T-helper 2 cell (primary cell): ENCODE measurements at places on chromosomes 11 and 22.

GRCh38 chr11:66880496-66881450, 23.9 kb downstream of the LRFN4 start:
- no peak for DNase-seq

DNA sequence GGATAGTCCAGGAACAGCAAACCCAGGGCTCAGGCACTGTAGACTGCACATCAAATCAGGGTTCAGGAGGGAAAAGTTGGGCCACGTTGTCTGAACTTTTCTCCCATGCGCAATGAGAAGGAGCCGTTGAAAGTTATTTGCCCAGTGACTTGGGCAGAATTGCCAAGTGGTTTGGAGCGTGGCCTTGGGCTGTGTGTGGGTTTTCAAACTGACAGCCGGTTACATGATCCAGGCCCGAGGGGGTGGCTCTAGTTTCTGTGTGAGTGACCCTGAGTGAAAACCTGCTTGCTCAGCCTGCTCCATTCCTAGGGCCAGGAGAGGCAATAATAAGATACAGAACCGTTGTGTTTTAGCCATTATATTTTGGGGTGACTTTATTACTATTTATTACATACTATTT, 20.3 kb downstream of the MB start:
- DNase-seq = no peak

DNA sequence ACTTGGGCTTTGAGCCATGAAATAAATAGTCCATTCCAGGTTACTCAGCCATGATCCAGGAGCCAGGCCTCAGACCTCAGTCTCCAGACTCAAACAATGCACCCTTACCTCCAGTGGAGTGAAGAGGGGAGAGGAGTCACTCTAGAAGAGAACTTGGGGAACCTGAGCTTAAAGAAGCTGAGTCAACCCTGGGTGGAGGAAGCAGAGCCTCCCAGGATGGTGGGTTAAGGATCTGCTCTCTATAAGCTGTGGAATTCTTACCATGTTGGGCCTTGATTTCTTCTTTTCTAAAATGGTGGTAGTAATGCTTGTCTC, 113.2 kb downstream of the NECTIN1 start:
- no peak for DNase-seq

GRCh38 chr11:12410006-12410728, 32.8 kb downstream of the PARVA start:
- no peak for DNase-seq

- DNase-seq = no peak
Observed at GRCh38 chr11:120261321-120261720, 21.4 kb downstream of the POU2F3 start.

DNA sequence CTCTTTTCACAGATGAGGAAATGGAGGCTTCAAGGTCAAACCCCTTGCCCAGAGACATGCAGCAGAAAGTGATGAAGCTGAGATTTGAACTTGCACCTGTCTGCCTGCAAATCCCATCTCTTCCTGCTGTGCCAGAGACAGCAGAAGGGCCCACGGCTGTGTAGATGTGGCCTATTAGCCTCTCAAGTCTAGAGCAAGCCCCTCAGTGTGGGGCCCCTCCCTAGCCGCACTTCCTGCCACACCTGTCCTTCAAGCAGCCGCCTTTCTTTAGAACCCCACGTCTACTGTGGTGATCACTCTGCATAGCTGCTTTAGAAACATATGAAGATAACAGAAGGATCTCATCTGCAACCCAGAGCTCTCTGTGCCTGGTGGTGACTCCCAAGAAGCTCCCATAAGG, 41.2 kb upstream of the JAM3 start:
- no peak for DNase-seq

DNA sequence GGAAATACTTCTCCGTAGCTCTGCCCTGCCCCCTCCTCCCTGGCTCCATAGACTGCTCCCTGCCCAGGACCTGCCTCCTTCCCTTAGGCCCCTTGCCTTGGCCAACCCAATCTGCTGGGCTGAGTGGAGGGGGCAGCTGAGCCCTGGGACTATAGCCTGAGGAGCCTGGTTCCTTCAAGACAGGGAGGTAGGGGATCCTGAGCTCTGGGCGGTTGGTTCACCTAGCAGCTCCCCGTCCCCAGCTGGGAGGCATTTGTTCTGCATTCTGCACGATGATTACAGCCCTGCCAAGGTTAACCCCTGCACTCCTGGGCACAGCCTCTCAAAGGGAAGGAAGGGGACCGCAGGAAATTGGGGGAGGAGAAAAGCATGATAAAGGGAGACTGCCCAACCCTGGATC, 3.6 kb upstream of the CDC42EP1 start:
- DNase-seq = no peak

DNA sequence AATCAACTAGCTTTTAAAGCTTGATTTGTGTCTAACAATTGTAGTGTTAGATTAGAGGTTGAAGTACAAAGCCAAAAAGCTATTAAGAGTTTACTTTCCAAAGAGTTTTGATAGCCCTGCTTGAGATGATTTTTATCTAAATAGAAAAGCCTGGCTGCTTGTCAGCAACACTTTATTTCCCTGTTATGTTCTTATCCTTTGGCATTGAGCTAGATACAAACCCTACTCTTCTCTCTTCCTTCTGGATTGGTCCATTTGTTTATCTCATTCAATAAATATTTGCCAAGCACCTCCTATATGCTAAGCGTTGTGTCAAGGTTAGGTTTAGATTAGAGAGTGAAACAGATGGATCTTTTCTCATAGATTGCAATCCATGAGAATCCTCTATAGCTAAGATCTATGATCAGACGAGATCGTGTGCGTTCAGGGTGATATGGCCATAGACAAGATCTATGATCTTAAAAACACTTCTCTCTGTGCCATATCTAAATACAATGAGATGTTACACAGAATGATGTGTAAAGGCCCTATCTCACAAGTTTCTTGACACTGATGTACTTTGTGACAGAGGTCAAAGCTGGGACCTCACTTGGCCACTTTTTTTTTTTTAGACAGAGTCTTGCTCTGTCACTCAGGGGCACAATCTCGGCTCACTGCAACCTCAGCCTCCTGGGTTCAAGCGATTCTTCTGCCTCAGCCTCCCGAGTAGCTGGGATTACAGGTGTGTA, 57.8 kb downstream of the CTNND1 start:
- no peak for DNase-seq

- DNase-seq = no peak
Observed at GRCh38 chr11:115672412-115672811, 168.2 kb upstream of the CADM1 start.

DNA sequence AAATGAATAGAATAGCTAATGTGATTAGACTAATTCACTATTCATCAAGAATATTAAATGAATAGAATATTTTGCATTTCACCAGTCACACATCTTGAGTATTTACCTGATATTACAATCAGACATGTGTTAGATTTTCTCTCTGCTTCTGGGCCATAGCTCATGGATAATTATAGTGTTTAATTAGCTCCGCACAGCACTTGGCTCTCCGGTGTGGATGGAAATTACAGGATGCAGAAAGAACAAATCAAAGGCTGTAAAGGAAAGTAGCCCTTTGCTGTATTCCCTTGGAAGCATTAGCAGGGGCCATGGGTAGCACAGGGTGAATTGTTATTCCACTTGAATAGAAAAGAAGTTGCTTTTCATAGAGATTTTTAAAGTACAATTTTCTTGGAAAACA, 320.3 kb upstream of the SORL1-AS1 start:
- no peak for DNase-seq

- peak; percentile 11 for DNase-seq
Observed at GRCh38 chr11:1260023-1260501, 37.2 kb downstream of the MUC5B start.

DNA sequence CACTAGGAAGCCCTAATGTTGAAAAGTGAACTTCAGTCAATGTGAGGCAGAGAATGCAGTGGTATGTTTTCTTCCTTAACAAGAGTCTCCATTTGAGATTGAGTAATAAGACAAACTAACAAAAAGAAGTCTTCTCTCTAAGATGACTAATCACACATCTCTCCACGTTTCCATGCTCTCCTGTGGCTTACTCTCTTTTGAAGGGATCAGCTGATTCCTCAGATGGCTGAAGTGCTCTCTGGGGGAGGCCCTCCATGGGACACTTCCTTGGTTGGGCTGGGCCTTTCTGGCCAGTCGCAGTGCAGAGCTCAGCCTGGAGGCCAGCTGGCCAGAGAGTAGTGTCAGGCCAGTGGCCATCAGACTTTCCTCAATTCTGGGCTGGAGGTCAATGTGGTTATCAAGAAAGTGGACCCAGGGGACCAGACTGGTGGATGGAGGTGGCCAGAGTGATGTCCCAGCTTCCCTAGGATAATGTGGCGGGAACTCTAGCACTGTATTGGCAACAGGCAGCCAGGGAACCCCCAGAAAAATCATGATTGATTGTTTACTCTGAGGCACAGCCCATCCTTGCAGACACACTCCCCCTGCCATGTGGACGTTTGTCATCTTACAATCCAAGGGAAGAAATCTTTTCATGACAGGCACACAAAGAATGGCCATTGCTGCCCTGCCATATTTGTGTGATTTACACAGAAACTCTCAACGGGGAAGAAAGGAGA, 14.5 kb downstream of the CSRP3 start:
- DNase-seq = no peak

GRCh38 chr11:67076202-67076601, 19.6 kb downstream of the RHOD start:
- DNase-seq = no peak

- DNase-seq = no peak
Observed at GRCh38 chr11:80414181-80415165, 973.6 kb upstream of the TENM4 start.

GRCh38 chr11:128892866-128893565, 1.9 kb downstream of the KCNJ5 start:
- no peak for DNase-seq

GRCh38 chr11:84398017-84398626, 1112.0 kb upstream of the CCDC90B start:
- DNase-seq = no peak

GRCh38 chr11:30474151-30474954, 111.8 kb downstream of the MPPED2 start:
- no peak for DNase-seq

GRCh38 chr11:66867425-66868040, 10.7 kb downstream of the LRFN4 start:
- no peak for DNase-seq

- no peak for DNase-seq
Observed at GRCh38 chr11:1158681-1159487, 1.1 kb downstream of the MUC5AC start.

GRCh38 chr11:113168354-113169342, 145.7 kb upstream of the TTC12 start:
- DNase-seq = no peak

GRCh38 chr11:119722281-119722794, 6.7 kb downstream of the NECTIN1 start:
- DNase-seq = no peak

DNA sequence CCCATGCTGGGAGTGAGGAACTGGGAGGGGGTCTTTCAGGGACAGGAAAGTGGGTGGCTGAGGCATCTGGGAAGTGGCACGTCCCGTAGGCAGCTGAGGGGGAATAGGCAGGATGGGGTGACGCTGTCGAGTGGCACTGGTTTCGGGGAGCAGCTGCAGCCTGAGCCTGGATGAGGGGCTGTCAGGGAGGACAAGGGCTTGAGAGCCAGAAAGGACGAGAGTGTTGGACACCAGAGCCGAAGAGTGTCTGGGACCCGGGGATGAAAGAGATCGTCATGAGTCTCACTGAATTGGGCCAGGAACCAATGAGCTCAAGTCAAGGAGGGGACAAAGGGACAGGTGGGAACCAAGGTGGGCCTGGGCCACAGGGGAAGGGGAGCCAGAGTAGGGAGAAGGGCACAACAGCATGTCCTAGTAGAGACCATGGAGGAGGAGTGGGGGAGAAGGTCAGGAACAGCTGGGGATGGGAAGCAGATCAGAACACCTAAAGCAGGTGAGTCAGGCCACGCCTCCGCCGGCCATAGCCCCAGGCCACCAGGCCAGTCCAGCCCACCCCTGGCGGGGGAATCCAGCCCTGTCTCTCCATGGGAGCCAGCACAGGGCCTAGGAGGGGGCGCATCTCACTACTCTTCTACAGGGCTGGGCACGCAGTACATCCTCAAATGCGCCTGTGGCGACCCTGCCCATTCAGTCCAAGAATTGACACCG, 4.2 kb downstream of the RAB3IL1 start:
- no peak for DNase-seq

DNA sequence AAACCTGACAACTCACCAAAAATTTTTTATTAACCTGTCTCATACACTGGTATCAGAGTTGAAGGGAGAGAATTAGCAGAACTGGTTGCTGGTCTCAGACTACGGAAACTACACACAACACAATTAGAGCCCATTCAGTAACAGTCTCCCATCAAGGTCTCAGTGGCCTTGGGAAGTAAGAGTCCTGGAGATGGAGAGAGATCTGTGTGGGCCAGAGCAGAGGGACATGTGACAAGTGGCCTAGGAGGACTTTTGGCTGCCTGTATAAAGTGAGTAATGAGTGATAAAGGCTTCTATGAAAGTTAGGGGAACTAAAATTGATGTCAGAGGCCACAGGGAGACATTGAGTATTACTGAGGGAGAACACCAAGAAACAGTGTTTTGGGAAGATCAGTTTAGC, 58.9 kb downstream of the PARVA start:
- DNase-seq = no peak

GRCh38 chr11:79255965-79256364, 184.9 kb downstream of the TENM4 start:
- no peak for DNase-seq

DNA sequence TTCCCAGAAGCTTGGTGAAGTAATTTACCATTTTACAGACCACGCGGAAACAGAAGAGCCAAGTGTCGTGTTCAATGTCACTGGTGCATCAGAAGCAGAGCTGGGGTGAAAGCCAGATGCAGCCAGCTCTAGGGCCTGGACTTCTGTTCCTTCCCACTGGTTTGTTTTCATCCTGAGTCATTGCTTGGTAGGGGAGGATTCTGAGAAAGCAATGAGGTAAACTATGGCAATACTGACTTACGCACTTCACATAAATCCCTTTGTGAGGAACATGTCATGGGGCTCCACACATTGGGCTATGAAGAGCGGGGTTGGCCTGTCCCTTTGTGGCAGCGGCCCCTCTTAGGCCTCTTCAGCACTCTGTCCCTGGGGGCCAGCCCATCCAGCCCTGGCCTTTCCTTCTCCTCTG, 52.4 kb upstream of the RBFOX2 start:
- DNase-seq = no peak

GRCh38 chr11:46331282-46331984, 15.8 kb upstream of the DGKZ start:
- DNase-seq = peak; percentile 87

GRCh38 chr11:113937918-113938317, 33.3 kb downstream of the HTR3B start:
- DNase-seq = no peak

DNA sequence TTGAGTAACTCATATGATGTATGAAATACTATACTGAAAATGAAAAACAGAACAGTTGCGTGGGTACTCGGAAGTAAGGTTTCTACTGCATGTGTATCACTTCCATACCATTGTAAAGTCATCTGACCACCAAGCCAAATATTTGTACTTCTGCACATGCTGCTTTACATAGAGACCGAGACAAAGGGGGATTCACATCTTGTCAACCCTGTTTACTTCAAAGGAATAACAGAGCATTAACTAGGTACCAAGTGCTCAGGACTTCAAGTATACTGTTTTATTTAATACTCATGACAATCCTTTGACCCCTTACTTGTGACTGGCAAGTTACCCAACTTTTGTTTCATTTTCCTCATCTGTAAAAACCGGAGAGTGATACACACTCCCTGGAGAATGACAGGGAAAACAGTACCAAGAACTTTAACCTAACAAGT, 9.9 kb downstream of the MAPK1 start:
- peak; percentile 13 for DNase-seq
